ENCODE measurements at places on chromosomes 11 and 22.

DNA sequence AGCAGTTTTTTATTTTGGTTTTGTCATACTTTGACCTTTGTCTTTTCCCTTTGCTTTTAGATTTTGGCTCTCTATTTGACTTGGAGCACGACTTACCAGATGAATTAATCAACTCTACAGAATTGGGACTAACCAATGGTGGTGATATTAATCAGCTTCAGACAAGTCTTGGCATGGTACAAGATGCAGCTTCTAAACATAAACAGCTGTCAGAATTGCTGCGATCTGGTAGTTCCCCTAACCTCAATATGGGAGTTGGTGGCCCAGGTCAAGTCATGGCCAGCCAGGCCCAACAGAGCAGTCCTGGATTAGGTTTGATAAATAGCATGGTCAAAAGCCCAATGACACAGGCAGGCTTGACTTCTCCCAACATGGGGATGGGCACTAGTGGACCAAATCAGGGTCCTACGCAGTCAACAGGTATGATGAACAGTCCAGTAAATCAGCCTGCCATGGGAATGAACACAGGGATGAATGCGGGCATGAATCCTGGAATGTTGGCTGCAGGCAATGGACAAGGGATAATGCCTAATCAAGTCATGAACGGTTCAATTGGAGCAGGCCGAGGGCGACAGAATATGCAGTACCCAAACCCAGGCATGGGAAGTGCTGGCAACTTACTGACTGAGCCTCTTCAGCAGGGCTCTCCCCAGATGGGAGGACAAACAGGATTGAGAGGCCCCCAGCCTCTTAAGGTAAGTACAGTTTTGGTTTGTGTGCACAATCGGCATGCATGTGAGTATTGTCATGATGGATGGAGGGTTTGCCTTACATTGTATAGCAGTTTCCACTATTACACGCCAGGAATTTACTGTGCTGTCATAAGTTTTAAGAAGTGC, 25.0 kb downstream of the EP300 start:
- no peak for DNase-seq

- DNase-seq = no peak
Measured at GRCh38 chr11:125284245-125284850, 119.8 kb downstream of the PKNOX2 start.

- DNase-seq = no peak
Measured at GRCh38 chr11:57476047-57476756, 15.9 kb downstream of the RTN4RL2 start.

- no peak for DNase-seq
Measured at GRCh38 chr11:96486890-96487611, 97.2 kb downstream of the JRKL start.

GRCh38 chr11:4671741-4672140, 25.9 kb downstream of the OR51E2 start:
- peak; percentile 25 for DNase-seq

GRCh38 chr22:43388420-43388851, 23.4 kb upstream of the MPPED1 start:
- DNase-seq = peak; percentile 73

DNA sequence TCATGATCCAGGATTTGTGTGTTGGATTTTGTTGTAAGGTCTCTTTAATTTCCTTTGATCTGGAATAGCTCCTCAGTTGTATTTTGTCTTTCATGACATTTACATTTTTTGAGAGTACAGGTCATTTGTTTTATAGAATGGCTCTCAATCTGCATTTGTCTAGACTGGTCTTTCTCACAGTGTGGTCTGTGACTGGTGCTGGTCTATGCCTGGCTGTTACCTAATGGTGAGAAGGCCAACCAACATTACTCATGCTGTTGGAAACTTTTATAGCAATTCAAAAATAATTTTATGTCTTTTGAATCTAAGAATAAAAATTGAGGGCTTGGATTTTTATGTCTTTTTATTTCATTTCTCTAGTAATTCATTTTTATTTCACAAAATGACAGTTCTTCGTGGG, 3.9 kb upstream of the NCR3LG1 start:
- no peak for DNase-seq

DNA sequence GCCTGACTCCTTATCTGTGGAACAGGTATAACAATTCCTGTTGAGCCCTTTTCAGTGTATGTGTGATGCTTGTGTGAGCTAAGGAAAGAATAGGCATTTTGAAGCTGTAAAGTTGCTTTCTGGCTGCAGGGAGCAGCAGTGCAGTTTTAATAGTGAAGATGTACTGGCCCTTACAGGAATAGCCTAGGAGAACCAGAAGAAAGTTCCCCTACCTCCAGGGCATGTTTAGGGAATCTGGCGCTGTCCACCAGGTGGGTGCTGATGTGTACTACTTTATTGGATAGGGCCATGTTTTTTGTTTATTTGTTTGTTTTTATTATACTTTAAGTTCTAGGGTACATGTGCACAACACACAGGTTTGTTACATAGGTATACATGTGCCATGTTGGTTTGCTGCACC, 11.5 kb downstream of the BMAL1 start:
- no peak for DNase-seq

DNA sequence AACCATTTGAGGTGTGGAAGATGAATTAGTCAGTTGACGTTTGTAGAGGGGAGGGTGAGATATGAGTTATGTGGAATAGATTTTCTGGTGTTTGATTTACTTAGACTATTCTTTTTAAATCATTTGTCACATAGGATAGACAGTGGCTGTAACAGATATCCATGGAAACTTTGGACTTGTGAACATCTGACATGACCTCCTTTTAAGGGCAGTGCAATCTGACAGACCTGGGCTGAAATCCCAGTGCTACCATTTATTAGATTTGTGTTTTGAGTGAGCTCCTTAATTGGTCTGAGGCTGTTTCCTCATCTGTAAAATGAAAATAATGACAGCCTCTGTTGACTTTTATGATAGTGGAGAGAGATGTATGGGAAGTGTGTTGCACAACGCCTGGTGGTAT, 159.9 kb downstream of the TEAD1 start:
- DNase-seq = no peak

DNA sequence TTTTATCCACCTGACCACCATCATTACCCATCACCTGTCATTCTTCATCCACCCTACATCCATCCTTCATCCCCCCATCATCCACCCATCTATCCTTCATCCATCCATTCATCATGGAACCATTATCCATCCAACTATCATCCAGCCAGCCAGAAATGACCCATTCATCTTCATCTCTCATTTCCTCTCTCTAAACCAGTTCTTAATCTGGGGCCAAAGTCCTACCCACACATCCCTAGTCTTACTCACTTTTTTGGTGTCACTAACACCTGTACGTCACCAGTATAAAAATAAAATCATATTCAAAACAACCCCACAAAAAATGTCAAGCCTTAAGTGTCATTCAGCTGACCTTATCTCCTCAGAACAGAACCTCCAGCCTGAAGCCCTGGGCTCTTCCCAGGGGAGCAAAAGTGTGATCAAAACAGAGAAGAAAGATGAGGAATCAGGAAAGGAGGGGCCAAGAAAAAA, 12.3 kb downstream of the SPI1 start:
- no peak for DNase-seq

GRCh38 chr11:17695454-17696441, 23.6 kb upstream of the MYOD1 start:
- DNase-seq = no peak

GRCh38 chr11:58592760-58593472, 14.1 kb downstream of the ZFP91 start:
- DNase-seq = peak; percentile 59

GRCh38 chr11:130924750-130925149, 8.5 kb upstream of the SNX19 start:
- no peak for DNase-seq

DNA sequence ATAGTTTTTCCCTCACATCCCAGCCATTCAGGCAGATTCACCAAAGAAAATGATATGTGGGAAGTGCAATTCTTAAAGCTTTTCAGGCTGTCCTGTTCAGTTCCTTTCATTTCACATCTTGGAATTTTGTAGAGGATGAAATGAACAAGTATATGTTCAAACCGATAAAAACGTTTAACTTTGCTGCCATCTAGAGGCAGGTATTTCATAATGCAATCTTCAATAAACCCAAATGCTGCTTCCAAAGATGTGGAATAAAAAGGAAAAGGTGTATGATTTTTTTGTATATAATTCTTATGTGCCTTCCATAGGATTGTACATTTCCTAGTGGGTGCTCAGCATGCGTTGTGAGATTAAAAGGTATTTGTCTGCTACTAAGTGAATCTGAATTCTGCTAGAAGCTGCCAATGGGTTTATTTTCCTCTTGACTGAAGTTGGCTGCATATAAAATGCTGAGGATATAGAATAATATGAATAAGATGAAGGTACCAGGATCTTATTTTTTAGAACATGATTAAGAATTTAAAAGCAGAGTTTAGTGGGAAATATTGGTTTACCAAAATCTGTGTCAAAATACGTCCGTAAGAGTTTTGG, 199.3 kb downstream of the PGR start:
- peak; percentile 32 for DNase-seq

- DNase-seq = no peak
Measured at GRCh38 chr11:34606326-34607120, 14.4 kb upstream of the EHF start.

DNA sequence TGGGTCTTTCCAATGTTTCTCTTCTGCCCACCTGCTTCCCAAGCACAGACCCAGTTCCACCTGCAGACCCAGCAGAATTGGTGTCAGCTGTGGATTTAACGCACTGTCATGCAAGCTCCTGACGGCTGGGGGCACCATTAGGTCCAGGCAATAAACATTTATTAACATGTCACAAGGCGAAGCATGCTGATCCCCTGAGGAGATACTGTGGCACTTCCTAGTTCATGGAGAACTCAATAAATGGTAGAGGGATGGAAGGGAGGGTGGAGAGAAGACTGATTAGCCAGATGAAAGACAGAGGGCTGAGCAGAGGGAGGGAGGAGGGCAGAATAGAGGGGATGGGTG, 68.3 kb upstream of the TSPAN18 start:
- DNase-seq = no peak

- DNase-seq = no peak
Measured at GRCh38 chr11:35787013-35787504, 124.5 kb downstream of the TRIM44 start.

DNA sequence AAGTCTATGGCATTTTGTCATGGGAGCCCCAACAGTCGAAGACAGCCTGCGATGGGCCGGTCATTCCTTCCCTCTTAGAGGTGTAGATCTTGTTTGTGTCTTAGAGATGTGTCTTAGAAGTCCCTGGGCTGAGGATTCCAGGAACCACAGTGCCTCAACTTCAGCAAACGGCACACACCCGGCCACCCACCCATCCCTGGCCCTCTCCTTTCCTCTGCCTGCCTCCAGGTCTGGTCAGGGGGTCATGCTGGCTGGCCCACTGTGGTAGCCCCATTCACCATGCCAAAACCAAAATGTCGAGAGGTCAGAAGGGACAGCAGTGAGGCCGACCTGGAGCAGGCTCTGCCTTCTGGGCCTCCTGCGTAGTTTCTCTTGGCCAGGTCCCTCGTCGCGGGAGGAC, 857.9 kb downstream of the TBC1D22A start:
- no peak for DNase-seq

DNA sequence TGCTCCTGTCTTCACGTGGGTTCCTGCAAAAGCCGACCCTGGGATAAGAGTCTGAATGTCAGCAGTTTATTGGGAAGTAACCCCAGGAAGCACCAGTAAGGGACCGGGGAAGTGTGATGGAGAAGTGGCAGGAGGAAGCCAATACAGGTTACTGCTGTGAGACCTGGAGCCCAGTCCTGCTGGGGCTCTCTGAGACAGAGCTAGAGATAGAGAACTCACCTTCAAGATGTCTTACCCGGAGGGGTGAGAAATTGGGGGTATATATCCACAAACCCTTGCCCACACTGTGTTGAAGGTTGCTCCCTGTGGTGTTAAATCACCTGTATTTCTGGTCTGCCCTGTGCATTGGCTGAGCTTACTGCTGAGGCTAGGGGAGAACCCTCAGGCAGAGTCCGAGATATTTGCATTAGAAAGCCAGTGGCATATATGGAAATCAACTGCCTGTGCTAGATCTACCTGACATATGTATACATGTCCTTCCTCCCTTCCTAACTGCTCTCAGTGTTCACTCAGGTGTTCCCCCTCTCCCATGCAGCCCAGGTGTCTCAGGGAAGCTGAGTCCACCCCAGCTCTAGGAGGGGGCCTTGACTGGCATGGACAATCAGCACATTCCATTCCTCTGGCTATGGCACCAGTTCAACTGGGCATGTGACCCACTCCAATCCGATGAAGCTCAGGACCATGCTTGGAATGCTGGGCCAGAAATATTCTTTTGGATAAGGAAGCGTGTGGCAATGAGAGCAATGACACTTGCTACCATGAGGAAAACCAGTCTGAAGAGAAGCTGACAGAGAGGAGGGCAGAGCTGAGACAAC, 6.8 kb upstream of the MICAL2 start:
- DNase-seq = no peak

GRCh38 chr22:46843821-46844255, 81.4 kb downstream of the TBC1D22A start:
- DNase-seq = no peak

GRCh38 chr22:46948411-46949144, 186.1 kb downstream of the TBC1D22A start:
- DNase-seq = no peak

DNA sequence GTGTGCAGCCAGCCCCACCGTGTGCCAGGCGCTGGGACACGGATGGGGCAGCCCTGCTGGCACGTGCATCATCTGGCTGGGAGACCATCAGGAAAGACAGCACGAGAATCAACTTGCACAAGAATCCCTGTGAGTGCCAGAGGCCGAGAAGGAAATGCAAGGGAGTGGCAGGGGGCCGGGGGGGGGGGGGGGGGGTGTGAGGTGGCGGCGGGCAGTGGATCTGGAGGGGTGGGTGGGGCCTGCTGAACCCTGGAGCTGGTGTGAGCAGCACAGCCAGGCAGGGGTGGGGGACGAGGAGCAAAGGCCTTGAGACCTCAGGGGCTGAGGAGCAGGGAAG, 14.0 kb upstream of the FLRT1 start:
- no peak for DNase-seq

DNA sequence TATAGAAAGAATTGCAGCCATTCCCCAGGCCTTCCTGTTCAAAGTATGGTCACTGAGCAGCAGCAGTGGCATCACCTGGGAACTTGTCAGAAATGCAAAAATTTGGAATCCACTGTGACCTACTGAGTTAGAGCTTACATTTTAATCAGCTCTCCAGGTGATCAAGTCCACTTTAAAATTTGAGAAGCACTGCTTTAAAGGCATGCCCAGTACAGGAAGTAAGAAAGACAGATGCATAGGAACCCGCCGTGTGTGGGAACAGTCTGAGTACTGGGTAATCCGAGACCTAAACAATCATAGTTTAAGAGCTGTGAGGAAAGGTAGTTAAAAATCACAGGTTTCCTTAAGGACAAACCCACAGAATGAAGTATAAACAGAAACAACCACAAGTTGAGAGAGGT, 462.4 kb downstream of the RAB38 start:
- no peak for DNase-seq

GRCh38 chr22:20584872-20585638, 77.6 kb downstream of the MED15 start:
- no peak for DNase-seq
